ENCODE measurements at places on chromosomes 4 and X.

DNA sequence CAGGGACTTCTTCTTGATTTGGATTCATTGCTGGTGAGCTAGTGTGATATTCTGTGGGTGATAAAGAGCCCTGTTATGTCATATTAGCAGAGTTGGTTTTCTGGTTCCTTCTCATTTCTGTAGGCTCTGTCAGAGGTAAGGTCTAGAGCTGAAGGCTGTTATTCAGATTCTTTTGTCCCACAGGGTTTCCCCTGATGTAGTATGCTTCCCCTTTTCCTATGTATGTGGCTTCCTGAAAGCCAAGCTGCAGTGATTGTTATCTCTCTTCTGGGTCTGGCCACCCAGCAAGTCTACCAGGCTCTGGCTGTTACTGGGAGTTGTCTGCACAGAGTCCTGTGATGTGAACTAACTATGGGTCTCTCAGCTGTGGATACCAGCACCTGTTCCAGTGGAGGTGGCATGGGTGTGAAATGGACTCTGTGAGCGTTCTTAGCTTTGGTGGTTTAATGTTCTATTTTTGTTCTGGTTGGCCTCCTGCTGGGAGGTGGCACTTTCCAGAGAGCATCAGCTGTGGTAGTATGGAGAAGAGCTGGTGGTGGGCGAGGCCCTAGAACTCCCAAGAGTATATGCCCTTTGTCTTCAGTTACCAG is 373.7 kb downstream of the AR start:
- DNase-seq, result no peak

- DNase-seq, result no peak
These were observed 18.4 kb upstream of the ARMCX5 start for GRCh38 chrX:102580891-102581290.

DNA sequence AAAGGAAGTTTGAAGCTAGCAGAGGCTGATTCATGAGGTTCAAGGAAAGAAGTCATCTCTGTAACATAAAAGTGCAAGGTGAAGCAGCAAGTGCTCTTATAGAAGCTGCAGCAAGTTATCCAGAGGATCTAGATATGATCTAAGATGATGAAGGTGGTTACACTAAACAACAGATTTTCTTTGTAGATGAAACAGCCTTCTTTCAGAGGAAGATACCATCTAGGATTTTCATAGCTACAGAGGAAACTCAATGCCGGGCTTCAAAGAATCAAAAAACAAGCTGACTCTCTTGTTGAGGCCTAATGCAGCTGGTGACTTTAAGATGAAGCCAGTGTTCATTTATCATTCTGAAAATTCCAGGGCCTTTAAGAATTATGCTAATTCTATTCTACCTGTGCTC is 28.8 kb downstream of the NR0B1 start:
- no peak for DNase-seq

DNA sequence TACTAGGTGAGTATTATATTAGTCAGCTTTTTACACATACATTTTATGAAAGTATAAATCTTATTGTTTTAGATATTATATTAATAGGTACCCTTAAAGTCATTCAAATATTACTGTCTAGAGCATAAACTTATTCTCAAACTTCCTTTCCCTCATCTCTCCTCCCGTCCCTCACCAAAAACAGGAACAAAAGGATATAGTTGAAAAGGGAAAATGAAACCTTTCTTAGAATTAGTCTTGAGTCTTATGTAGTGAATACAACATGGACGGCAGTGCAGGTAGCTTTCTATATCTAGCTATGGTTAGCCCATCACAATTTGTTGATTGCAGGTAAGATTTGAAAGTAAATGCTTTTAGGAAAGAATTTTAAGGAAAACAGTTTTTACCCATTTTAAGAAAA is 65.6 kb downstream of the RBPJ start:
- no peak for DNase-seq
